ENCODE measurements at places on chromosomes 12 and 14.
A peak's percentile ranks its signal among the peaks of the same experiment; 100 is the strongest.

GRCh38 chr12:28963554-28963953 lies 185.5 kb upstream of the FAR2 start:
- no peak for DNase-seq

- DNase-seq = no peak
Observed at GRCh38 chr12:124578854-124579253, 11.4 kb upstream of the NCOR2 start.

- DNase-seq = no peak
Observed at GRCh38 chr14:69848903-69849391, 30.3 kb upstream of the SMOC1 start.

DNA sequence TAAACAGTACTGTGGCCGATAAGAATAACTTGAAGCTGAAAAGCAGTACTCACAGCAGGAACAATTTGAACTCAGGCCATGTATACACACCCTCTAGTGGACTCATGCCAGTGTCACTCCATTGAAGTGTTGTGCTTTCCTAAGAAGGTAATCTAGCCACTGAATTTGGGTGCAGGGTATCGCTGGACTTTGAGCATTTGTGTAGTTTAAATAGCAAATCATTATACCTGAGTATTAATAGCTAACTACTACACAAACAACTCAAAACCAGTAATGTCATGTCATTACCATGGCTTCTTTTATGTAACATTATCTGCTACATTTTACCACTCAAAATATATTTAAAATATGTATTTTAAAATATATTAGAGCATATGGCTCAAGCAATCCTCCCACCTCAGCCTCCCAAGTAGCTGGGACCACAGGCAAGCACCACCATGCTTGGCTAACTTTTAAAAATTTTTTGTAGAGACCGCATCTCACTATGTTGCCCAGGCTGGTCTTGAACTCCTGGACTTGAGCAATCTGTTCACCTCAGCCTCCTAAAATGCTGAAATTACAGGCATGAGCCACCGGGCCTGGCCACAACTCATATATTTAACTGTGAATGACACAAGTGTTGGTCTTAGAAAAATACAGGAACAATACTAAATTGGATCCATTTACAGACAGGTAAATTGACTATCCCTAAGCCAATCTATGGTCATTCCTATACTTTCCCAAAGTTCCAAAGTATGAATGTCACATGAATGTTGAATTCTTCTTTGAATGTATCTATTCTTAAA lies 25.6 kb upstream of the ARID4A start:
- DNase-seq = no peak

- no peak for DNase-seq
Observed at GRCh38 chr12:19299765-19300164, 139.5 kb upstream of the AEBP2 start.

GRCh38 chr14:104937694-104938365 lies 13.2 kb downstream of the PLD4 start:
- DNase-seq = no peak

DNA sequence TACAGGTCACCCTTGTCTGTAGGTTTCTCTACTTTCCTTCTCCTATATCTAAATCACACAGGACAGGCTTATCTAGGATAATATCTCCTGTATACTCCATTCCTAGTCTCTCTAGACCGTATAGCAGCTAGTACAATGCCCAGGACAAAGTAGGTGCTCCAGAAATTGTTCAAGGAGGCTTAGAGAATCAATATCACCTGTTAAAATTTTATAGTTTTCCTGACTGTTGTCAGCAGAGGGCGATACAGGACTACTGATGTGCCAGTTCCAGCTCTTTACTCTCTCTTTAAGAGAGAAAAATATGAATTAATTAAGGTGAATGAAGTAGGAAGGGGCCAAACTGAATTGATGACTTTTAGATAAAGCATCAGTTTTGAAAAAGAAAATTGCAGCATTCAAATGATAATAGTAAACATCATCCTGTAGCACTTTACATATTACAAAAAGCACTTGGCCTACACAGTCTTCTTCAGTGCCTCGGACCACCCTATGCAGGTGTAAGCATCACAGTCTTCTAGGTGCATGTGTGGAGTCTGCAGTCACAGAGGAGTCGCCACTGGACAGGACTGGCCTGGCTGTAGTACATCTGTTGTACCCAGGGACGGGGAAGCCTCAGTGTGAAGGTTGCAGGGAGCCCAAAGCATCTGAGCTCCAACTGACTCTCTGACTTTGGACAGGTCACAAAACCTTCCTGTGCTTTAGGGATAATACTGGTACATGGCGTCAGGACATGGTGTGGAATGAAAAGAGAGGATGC lies 61.9 kb upstream of the MAX start:
- peak; percentile 81 for DNase-seq

GRCh38 chr14:44446965-44447364 lies 60.1 kb downstream of the FSCB start:
- no peak for DNase-seq

- DNase-seq = no peak
Observed at GRCh38 chr12:77842430-77842829, 11.7 kb downstream of the NAV3 start.

- DNase-seq = no peak
Observed at GRCh38 chr12:100339071-100339470, 17.8 kb upstream of the SLC17A8 start.

- no peak for DNase-seq
Observed at GRCh38 chr12:64110864-64111263, 111.2 kb downstream of the KICS2 start.

DNA sequence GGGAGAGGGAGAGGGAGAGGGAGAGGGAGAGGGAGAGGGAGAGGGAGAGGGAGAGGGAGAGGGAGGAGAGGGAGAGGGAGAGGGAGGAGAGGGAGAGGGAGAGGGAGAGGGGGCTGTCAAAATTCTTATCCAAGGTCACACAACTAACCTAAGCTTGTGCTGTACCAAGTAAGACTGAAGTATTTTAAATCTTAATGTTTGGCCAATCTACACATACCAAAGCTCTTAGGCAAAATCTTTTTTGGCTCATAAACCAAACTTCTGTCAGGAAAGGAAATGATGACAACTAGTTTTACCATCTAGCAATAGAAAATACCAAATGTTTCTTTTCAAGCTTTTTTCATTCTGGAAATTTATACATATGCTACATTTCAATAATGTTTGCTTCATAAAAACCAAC lies 33.8 kb downstream of the CCDC38 start:
- DNase-seq = no peak

DNA sequence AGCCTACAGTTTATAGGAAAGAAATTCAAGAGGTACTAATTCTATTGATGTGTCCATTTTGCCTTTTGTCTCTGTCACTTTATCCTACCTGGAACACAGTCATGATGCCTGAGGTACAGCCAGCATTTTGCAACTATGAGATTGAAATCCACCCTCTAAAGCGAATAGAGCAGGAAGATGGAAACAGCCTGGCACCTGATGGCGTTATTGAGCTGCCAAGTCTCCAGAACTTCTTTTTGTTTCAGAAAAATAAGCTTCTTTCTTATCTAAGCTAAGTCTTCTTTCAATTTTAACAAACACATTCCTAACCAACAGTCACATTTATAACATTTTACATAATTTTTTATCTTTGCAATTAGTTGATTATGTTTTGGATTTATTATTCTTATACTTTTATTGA lies 182.1 kb downstream of the PAWR start:
- DNase-seq = no peak

DNA sequence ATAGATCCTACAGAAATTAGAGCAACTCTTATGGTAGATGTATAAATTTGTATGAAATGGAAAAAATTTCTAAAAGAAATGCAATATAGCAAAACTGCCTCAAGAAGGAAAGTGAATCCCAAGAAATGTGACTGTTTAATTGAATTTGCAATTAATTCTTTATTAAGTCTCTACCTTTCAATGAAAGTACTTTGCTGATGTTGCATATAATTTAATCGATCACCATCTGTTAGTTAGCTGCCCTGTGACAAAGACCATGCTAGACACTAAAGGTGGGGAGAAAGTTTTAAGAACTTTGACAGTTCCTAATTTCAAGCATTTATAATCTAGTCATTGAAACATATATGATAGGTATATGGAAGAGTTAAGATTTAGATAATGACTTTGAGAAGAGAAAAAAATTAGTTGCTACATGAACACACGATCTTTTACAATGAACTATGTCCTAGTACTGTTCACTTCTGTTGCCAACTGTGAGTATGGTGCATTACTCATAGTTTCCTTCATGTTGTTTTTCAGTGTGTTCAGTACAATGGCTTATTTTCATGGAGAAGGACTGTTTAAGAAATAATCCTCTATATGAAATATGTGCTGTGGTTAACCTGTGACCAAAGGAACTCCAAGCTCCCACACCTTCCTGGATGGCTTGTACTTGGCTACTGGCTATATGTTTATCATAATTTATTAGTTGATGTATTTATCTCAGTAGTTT lies 128.4 kb downstream of the METTL25 start:
- DNase-seq = no peak

GRCh38 chr12:16154990-16155389 lies 122.5 kb downstream of the SLC15A5 start:
- DNase-seq = no peak

DNA sequence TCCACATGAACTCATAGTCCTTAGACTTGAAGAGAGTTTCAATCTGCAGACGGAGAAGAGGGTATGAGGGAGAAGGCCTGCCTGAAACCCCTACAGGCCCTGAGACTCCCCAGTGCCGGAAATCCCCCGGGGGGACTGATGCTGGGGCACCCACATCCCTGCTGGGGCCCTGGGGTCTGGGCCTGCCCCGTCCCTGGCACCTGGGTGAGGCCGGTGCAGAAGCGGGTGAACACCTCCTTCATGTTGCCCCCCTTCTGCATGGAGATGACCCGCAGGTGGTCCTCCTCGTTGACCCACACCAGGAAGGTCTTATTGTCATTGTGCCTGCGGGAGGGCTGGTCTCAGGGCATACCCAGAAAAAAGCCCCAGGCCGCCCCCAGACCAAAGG lies 2.4 kb downstream of the CKB start:
- DNase-seq = no peak

GRCh38 chr12:80749456-80749855 lies 32.7 kb downstream of the MYF5 start:
- DNase-seq = no peak

DNA sequence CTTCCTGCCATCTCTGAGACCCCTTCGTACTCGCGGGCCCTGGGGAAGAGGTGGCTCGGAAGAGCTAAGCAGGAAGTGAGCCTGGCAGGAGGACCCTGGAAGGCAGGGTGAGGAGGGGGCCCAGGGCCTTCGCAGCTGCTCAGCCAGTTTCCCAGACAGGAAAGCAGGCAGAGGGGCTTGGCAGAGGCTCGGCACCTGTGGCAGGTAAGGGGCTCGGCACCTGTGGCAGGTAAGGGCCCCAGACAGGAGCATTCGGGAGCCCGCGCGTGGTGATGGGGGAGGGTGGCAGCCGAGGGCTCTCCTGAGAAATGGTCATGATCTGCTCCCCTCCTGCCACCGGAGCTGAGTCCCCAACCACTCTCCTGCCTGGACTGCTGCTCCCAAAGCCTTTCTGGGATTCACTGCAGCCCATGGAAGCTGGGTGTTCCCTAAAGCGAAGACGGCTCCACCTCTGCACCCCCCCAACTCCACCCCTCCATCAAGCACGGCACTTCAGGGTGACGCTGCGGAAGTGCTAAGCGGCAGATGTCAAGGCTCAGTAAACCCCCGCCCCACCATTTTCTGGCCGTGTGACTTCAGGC lies 63.2 kb downstream of the PRIMA1 start:
- DNase-seq = no peak
